ENCODE measurements at places on chromosomes 6 and 20. TPM values are rescaled to one million over a fixed set of nuclear protein-coding genes. Genes with fewer than 3 reads are reported as not detected.

- no peak for DNase-seq
Measured at GRCh38 chr6:168500519-168500918, 59.5 kb downstream of the SMOC2 start.

GRCh38 chr6:166623318-166623717 is 3.7 kb downstream of the RPS6KA2 start:
- DNase-seq: no peak

- DNase-seq: no peak
Measured at GRCh38 chr6:44422531-44422930, 35.0 kb downstream of the CDC5L start.

The STX11 gene
- total RNA-seq: not detected

GRCh38 chr20:59145924-59146779 is 17.5 kb upstream of the ZNF831 start:
- DNase-seq: no peak

DNA sequence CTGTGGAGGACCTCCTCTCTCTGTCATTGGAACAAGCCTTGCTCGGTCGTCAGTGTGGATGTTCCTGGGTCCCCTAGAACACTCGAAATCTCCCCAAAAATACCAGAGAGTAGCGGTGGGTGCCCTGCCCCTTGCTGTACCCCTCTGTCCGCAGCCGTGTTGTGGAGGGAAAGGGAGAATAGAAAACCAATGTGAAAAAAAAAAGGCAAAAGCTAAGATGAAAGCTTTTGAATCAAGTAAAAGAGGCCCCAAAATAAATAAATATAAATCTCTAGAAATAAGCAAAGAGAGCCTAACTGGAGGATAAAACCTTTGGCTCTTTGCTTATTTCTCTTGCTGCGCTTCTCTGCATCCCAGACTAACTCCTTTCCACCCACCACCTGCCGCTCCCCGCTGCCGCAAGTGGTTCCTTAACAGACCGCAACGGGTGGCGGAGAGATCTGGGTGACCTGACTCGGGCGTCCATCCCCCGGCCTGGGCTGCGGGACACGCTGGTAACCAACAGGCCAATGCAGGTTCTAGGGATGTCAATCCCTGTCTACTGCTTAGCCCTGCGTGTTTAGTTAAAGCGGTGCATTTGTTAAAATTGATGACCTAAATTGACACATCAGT is 110.0 kb downstream of the GPX5 start:
- peak; percentile 80 for DNase-seq

The TNFRSF6B gene
- total RNA-seq: not detected

The BEND3 gene
- 6.9 TPM for total RNA-seq

DNA sequence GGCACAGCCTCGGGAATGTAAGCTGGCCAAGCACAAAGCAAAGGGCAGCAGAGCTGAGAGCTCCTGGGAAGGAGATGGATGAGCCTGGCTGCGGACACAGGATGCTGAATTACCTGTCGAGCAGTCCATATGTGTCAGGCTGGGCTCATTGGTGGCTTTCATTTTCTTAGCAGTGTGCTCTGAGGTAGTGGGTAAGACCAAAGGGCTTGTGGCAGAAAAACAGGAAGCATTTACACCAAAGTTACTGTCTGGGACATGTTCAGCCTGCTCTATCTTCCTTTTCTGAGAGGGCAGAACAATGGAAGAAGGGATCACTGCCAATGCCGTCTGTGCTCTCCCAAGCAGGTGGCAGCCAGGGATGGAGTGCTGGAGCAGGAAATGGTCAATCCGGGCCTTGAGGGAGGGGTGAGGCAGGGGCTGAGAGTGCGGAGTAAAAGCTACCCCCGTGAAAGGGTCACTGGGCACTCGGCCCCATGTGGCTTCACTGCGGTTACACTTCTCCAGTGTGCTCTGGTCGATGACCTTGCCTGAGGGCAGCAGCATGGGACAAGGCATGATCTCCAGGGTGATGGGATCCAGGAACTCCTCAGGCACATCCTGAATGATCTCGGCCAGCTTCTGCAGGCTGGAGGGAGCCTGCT is 36.9 kb upstream of the AVP start:
- peak; percentile 45 for DNase-seq
